Endothelial cell (in vitro differentiated cells): ENCODE measurements at places on chromosomes 3 and 15.

- no peak for DNase-seq
Observed at GRCh38 chr15:45384700-45385099, 6.4 kb upstream of the GATM start.

DNA sequence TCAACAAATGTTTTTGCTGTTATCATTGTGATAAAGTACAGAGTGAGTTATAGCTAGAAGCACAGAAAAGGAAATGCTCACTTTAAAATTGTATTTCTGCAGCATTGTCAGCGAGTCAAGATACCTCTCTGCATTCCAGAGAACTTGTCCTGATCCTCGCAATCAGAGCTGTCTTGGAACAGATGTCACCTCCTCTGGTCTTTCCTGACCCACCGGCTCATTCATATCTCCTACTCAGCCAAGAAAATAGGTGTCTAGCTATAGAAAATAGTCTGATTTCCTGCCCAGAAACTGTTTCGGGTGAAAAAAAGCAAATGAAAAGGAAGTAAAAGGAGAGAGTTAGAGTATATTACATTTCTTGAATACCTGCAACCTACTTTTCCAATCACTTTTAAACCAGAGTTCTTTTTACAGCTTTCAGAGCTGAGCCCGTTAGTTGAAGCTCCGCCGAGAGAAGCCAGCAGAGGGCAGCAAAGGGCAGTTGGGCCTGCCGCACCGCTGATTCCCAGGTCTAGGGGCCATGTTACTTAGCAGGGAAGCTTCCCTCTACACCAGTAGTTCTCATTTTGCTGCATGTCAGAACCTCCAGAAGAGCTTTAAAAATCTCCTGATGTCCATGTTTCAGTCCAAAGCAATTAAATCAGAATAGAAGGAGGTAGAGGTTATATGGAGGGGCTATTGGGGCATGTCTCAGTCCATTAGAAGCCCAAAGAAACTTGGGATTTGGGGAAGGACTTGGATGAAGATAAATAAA lies 185.7 kb upstream of the THRB start:
- peak; percentile 81 for DNase-seq

DNA sequence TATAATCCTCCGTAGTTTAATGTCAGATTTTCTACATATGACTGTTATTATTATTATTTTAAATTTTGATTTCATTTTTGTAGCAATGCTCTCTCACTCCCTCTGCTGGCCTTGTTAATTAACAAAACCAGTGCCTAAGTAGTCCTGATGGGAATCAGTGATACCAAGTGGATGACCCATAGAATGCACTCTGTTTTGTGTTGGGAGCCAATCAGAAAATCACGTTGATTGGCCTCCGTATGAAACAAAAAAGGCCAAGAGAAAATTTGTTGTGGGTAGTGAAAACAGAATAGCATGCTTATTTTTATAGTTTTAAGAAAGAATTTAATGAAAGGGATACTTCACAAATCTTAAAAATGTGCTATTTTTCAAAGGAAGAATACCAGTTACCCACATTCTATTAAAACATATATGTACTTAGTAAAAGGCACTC lies 34.4 kb upstream of the MEIS2 start:
- DNase-seq, result no peak

DNA sequence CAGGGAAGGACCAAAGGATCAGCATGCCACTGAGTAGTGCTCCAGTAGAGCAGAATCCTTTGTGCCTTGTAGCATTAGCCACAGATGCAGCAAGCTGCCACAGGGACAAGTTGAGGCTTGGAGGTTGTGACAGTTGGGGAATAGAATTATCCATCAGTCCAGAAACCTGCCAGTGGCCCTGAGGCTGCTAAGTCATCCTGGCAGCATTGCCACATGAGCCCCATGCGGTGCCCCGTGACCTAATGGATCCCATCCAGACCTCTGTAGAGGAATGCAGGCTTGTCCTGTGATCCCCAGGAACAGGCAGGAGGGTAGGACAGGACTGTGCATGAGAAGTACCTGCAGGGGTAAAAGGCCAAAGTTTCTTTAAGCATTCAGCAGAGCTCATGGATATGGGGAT lies 51.7 kb downstream of the BOC start:
- no peak for DNase-seq

DNA sequence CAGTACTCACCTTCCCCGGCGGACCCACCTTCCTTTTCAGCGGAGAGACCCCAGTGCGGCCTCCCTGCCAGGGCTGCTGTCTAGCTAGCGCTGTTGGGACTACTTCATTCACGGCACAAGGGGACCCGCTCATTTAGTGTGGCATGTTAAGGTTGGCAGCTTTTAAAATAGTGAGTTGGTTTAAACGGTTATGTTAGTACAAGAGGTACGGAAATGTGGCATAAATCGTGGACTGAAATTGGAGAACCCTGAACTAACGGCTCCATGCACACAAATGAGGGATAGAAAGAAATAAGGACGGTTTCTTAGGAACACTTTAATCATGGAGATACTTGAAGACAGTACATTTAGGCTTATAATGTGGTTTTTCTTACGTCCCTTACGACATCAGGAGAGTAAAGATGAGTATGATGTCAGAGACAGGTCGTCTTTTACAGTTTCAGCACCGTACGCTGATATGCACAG lies 752 bp downstream of the CEP63 start:
- no peak for DNase-seq

- no peak for DNase-seq
Observed at GRCh38 chr3:146845361-146845760, 240.2 kb upstream of the PLSCR5 start.

DNA sequence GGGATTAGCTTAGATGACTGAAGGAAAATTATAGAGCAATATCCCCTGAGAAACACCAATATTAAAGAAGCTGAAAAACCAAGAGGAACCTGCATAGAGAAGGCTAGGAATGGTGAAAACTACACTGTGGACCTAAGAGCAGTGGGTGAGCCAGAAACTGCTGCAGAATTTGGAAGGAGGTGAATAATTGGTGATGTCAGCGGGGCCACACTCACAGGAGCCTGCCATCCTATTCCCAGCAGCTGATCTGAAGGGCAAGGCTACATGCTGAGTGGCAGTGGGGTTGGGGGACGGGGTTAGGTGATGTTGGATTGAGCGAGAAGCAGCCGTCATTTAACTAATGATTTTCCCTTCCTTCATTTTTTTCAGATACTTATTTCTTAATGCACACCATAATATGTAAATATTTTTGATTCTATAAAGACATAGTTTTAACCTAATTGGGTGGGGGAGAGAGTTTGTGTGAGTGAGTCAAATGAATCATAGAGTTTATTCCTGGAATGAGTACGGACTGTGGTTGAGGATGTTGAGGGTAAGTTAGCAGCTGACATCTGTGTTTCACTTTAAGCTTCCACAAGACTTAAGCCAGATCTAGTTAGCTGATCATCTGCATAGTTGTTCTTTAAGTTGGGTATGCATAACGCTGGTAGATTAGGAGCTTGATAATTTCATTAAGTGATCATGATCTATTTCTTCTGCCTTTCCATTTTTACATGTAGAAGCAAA lies 222.8 kb downstream of the PTPRG start:
- no peak for DNase-seq

DNA sequence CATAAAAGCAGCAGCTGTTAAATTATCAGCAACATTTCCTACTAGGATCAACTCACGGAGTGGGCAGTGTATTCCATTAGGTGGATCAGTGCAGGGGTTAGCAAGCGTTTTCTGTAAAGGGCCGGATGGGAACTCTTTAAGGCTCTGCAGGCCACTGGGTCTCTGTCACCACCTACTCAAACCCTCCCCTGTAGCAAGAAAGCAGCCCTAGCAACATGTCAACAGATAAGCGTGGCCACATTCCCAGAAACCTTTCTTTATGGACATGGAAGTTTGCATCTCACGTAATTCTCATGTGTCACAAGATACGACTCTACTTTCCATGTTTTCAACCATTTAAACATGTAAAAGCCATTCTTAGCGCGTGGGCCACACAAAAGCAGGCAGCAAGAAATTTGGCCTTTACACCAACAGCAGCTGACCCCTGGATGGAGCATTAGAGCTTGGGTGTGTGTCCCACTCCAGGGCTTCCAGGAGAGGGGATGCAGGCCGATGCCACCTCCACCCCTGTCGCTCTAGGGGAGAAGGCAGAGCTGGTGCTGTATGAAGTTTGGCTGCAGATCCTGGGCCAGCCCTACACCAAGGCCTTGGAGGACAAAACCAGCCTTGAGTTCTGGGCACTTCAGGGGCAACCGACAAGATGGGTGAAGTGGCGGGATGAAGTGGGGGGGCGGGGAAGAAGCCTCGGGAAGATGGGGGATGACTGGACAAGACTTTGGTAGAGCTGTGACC lies 48.2 kb upstream of the CSPG4 start:
- DNase-seq, result no peak

- no peak for DNase-seq
Observed at GRCh38 chr3:29977360-29977759, 629.0 kb upstream of the TGFBR2 start.

DNA sequence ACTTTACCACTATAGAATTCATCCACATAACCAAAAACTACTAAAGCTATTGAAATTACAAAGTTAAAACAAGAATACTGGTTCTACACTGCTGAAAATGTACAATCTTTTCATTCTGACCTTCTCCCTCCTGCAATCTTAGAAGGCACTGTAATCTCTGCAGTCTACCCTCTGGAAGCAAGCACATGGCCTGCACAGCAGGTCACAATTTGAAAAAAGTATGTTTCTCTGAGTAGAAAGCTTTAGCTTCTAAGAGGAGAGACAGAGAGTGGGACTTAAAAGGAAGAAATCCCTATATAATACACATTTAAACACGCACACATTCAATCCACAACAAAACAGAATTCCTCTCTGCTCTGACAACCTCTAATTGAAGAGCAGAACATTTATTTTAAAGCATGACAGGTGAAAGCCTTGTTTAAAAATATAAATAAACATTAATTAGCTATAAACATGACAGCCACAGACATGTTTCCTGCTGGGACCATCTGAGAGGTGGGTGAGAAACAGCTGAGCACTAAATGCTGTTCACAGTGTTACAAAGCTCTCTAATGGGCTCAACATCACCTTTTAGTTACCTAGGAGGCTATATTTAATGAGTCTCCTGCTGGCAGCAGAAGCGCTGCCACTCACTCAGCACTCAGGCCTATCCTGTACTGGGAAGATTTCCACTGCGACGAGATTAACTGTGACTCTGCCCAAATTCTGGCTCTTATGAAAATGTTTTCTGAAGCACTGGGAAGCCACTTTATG lies 447.4 kb downstream of the AGBL1 start:
- no peak for DNase-seq

DNA sequence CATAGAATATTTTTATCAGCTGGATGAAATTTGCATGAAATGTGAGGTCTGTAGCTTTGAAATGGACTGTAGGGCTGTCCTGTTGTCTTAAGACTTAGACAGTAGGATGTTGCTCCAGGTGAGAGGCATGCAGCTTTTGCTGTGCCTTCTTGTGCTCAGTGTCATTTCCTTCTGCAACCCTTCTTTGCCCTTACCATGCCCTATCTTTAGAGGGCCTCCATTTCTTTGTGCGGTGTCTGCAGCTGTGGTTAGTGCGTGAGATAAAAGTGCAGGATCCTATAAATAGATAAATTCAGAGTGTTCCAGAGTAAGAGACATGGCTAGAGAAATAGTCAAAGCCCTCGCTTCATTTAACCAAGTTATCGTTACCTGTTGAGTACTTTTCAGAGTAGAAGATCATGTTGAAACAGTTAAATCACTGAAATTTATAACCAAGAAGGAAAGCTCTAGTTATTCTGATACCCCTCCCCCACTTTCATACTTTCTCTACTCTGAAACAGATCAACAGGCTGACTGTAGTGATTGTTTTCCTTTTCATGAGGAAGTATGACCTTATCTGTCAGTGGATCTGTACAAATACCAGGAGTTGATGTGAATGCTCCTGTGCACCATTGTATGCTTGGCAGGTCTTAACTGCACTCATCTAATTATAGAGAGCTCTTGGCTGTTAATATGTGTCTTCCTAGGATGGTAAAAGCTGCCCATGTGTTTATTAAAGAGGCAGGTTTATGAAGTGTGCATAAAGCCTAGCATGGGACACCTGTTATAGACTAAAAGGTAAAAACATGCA lies 18.2 kb downstream of the EIF3J start:
- DNase-seq, result no peak

- no peak for DNase-seq
Observed at GRCh38 chr3:191889106-191889505, 428.1 kb downstream of the PYDC2 start.

GRCh38 chr3:76203578-76203977 lies 418.2 kb upstream of the ZNF717 start:
- no peak for DNase-seq

- DNase-seq, result no peak
Observed at GRCh38 chr3:3366386-3366785, 186.9 kb upstream of the CRBN start.

GRCh38 chr3:16370872-16371740 lies 106.1 kb downstream of the OXNAD1 start:
- DNase-seq, result no peak

GRCh38 chr15:91857772-91858171 lies 4.3 kb downstream of the SLCO3A1 start:
- no peak for DNase-seq

- DNase-seq, result no peak
Observed at GRCh38 chr3:107630779-107631178, 108.0 kb downstream of the BBX start.

DNA sequence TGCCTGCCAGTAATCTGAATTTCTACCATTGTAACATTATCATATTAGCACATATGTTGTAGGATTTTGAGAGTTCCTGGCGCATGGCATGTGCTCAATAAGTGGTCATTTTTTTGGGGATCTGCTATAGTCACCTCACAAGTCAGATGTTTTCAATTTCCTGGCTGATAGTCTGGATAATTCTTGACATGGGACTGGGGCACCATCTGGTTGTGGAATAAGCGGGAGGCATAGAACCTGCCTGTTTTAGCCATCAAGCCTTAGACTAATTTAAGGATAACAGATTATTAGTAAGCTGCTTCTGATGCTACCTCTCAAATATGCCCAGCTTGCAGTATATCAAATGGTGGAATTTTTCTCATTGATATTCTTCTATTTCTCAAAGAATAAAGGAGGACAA lies 39.1 kb downstream of the GASK1A start:
- DNase-seq, result no peak

- DNase-seq, result no peak
Observed at GRCh38 chr3:139281096-139281495, 62.7 kb upstream of the MRPS22 start.

- no peak for DNase-seq
Observed at GRCh38 chr3:35832140-35832571, 192.8 kb downstream of the ARPP21 start.

DNA sequence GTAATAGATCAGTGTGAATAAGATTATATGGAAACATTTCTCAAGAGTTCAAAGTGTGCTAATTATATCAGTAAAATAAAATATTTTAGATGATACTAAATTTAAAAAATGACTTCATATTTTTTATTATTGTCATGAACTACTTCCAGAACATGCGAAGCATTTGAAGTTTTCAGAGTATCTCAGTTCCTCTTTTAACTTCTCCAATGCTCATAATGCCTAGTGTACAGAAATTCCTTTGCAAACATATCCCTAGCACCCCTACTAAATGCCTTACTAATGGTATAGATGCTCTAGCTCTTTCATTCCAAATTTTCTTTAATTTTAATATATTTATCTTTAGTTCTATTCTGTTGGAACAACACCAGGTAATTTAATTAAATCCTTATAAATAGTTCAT lies 580.4 kb downstream of the CADM2 start:
- DNase-seq, result no peak

- DNase-seq, result no peak
Observed at GRCh38 chr3:123357275-123357674, 91.6 kb downstream of the ADCY5 start.
